ENCODE measurements at places on chromosomes 5 and 9.

GRCh38 chr9:92942688-92943616 lies 4.4 kb upstream of the FGD3 start:
- DNase-seq, result no peak

GRCh38 chr5:53211799-53212198 lies 102.2 kb upstream of the MOCS2 start:
- no peak for DNase-seq

GRCh38 chr9:133210609-133211008 lies 1.6 kb upstream of the OBP2B start:
- peak; percentile 2 for DNase-seq

DNA sequence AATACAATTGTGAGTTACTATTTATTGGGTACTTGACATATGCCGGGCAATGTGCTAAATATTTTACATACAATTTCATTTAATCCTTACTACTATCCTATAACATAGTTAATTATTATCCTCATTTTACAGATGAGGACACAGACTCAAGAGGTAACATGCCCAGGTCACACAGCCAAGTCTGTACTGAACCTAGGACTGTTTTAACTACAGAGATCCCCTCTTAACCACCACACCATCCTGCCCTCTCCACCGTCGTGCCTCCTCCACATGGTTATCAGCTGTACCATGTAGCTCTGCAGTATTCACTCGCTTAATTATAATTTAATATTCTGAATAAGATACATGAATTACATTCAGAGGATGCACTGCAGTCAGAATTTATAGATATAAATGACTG lies 5.3 kb downstream of the RAB14 start:
- no peak for DNase-seq

All from activated CD4-positive, alpha-beta memory T cell treated with anti-CD3 and anti-CD28 coated beads for 36 hours (primary cell).